Putamen (tissue), 1 donor: ENCODE measurements at places on chromosomes 2 and 18.

DNA sequence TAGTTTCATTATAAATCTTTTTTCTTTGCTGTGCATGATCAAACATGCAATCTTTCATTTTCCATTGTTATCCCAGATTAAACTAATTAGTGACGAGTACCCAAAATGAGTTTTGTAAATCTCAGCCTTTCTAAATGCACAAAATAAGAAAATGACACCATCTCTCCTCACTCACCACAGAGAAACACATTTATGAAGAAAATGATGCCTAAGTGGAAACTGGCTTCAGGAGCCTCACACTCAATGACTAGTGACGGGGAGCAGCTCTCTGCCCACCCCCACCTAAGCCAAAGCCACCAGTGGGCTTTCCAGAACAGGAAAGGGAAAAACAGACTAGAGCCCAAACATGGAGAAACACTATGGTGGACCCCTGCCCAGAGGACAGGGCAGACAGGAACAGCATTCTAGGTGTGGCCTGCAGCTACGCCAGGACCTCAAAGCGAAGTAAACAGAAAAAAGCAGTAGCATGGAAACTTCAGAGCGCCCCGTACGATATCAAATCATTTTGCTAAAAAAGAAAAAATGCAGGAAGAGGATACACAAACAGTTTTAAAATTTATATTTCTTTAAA lies 113.5 kb downstream of the RBMS1 start:
- no peak for DNase-seq

GRCh38 chr2:239532859-239533258 lies 132.0 kb upstream of the HDAC4 start:
- no peak for DNase-seq

DNA sequence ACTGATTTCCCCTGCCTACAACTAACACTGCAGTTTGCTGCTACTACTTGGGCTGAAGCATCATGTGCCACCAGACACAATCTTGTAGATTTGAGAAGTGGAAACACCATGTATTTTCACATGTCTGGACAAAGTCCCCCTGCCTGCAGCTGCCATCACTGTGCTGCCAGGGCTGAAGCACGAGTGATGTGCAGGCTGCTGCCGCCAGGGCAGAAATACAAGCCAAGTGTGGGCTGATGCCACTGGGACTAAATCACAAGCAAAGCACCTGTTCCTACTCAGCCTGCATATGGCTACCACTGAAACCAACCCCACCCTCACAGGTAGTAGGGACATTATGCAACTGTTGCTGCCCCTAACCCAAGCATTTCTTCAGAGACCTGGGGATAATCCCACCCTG lies 179.5 kb upstream of the SLC35G4 start:
- no peak for DNase-seq

GRCh38 chr2:110978756-110979470 lies 141.8 kb upstream of the BCL2L11 start:
- DNase-seq = no peak

GRCh38 chr2:207123776-207124391 lies 41.9 kb downstream of the KLF7 start:
- DNase-seq = no peak

DNA sequence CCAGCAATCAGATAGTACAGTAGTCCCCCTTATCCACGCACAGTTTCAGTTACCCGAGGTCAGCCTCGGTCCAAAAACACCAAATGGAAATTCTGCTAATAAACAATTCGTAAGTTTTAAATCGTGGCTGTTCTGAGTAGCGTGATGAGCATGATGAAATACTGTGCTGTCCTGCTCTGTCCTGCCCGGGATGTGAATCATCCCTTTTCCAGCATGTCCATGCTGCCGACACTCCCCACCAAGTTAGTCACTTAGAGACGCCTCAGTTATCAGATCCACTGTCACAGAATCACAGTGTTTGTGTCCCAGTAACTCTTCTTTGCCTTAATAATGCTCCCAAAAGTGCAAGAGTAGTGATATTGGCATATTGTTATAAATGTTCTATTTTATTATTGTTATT lies 62.1 kb downstream of the MEX3C start:
- no peak for DNase-seq

GRCh38 chr2:121837591-121837990 lies 82.1 kb downstream of the TSN start:
- no peak for DNase-seq

- no peak for DNase-seq
Measured at GRCh38 chr2:225995796-225996461, 596.4 kb downstream of the NYAP2 start.

DNA sequence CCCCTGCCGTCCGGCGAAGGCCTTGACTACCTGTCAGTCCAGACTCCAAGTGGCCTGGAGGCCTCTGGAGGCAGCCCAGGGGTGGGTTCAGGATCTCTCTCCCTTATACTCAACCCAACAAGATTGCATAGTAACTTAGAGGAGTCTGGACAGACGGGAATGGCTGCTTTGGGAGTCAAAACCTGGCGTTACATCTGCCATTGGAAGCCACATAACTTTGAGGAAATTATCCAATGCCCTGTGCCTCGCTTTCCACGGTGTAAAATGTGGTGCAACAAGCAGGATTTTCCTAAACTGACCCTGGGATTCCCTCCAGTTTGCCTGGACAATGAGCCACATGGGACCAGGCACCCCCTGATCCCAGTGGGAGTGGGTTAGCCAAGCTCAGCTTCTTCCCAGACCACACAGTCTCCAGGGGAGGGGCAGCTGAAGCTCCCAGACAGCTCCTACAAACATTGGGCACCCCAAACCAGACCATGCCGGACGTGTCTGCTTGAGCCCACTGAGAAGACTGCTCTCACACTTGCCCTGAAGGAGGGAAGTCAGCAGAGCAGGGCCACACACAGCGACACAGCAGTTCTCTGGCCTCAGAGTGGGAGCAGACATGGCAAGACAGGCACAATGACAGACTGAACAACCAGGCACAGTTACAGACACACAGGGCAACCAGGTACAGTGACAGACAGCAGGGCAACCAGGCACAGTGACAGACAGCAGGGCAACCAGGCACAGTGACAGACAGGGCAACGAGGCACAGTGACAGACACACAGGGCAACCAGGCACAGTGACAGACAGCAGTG lies 65.6 kb upstream of the RAB6C start:
- no peak for DNase-seq

GRCh38 chr18:69980982-69981804 lies 33.5 kb upstream of the CD226 start:
- no peak for DNase-seq

- DNase-seq = no peak
Measured at GRCh38 chr2:27408601-27409320, 630 bp downstream of the PPM1G start.

DNA sequence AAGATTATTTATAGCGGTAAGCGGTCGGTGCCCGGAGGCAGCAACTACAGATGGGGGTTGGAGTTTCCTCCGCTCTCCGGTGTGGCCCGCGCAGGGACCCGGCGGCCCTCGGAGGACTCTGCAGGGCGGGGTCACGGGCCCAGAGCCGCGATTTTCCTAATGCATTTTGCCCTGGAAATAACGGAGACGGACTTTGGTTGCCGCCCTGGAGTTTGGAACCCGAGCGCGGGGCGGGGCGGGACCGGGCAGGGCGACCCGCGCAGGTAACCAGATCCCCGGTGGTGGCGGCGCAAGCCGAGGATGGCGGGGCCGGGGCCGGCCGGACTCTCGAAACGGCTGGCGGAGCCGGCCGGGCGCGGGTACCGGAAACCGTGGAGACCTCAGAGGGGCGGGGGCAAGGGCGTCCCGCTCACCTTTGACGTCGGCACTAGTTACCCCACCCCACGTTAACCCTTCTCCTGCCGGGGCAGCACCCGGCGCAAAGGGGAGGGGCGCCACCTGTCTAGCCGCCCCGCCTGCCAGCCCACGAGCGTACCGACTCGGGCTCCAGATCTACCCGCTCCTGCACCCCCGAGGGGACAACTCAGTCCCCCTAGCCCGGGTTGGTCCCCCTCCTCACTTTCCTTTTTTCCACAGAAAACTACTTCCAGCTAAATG lies 2.9 kb downstream of the CYP26B1 start:
- no peak for DNase-seq

DNA sequence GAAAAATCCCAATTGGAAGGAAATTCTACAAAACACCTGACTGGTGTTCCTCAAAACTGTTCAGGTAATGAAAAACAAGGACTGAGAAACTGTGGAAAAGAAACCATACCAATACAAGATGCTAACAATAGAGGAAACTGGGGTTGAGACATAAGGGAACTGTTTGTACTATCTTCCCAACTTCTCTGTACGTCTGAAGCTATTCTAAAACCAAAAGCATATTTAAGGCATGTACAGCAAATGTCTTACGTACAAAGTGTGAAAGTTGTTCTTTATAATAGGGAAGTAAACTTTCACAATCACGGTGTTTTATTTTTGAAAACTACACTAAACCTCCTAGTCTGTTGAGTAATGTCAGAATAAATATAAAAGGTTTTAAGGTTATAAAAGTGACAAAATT lies 776.1 kb upstream of the RAB6C start:
- peak; percentile 3 for DNase-seq

DNA sequence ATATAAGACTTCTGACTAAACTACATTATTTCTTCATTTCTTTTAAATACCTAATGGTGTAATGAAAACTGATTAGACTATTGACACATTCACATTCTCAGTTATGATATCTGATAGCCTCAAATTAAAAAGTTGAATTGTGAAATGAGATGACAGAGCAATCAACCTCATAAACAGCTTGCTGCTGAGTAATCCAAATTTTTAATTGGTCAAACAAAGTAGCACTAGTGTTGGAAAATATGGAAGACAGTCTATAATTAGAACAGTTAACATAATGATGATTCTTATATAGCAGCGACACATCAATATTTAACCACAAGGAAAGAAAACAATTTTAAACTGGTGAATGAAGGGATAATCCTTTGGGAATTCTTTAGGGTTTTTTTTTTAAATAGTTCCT lies 91.9 kb upstream of the LRP1B start:
- DNase-seq = no peak

DNA sequence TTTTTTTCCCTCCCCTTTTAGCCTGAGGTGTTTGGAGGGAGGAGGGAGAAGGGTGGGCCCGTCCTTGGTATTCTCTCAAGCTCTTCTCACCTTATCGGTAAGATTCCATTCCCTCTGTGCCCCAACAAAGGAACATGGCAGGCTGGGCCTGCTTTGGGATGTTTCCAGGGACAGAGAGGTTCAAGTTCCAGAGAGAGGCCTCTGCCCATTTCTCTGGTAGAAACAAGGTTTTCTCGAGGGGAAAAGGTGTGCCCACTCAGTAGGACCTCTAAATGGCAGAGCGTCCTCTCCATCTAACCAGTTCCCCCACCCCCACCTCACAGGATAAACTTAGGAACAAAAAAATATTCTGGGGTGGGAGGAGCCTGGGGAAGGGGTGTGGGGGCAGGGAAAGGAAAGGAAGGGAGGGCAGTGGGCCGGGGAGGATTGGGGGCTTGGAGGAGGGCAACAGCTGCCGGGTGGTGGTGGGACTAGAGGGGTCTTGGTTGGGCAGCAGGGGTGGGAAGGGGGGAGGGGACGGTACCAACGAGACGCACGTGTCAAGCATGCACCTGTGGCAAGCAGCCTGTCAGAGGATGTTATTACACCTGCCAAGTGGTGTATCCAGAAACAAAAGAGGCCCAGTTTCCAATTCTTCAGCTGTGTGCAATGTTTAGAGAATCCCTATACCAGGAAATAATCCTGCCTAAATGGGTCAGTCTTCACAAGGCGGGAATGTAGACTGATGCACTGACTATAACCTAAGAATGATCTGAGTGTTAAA lies 2.1 kb downstream of the PCBP1 start:
- DNase-seq = no peak

- no peak for DNase-seq
Measured at GRCh38 chr2:170843656-170844055, 27.0 kb downstream of the GAD1 start.

- DNase-seq = no peak
Measured at GRCh38 chr18:27952741-27953140, 224.2 kb downstream of the CDH2 start.

- DNase-seq = no peak
Measured at GRCh38 chr2:229296536-229296935, 25.4 kb upstream of the PID1 start.

DNA sequence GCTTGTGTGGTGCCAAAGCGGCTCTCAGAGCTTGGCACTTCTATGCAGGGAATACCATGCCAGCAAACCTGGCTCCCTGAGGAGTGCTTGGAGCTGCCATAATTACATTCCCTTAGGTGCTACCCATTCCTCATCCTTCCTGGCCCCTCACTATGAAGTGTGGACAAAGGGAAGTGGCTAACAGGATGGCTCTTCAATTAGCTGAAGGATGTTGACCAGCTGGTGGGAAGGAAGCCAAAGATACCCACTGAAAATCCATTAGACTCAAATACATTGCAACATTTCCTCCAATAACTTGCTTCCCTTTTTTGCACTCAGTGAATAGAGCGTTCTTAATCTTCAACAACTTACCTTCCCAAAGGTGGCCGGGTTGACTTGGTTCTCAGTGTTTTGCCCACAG lies 8.5 kb downstream of the RFX8 start:
- DNase-seq = no peak

GRCh38 chr2:42890791-42891355 lies 98.5 kb upstream of the HAAO start:
- no peak for DNase-seq

- DNase-seq = no peak
Measured at GRCh38 chr2:188599140-188599539, 307.5 kb downstream of the GULP1 start.

DNA sequence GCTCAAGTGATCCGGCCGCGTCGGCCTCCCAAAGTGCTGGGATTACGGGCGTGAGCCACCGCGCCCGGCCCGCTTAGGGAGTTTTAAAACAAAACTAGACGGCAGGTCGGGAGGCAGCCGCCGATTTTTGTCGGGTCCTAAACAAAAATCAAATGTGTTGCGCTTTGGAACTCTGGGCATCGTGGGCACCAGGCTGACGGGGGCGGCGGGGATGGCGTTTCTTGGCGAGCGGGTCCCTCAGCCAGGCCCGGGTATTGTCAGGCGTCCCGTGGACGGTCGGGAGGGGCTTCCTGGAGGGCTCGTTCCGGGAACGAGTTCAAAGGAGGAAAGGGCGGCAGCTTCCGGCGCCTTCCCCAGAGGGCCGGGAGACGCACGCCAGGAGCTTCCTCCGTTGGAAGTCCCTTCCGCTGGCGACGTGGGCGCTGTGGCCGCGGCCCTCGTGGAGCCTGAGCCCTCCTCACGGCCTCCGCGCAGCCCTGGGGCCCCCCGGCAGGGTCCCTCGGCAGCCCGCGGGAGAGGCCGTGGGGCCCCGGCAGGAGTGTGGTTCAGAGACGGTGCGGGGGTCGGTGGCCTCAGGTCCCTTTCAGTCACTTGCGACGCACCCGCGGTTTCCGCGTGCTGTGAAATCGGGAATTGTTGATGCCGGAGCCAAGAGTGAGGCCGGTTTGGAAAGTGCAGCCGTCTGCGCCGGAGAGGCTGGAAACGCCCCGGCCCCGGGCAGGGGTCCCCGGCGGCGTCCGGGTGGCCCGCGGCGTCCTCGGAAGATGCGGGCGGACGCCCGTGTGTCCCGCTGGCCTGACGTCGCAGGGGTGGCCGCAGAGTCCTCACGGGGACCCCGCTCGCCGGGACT lies 59.3 kb downstream of the EMILIN2 start:
- DNase-seq = no peak

- peak; percentile 74 for DNase-seq
Measured at GRCh38 chr2:160417745-160418397, 75.7 kb downstream of the RBMS1 start.

GRCh38 chr2:191869178-191869577 lies 22.3 kb upstream of the CAVIN2 start:
- DNase-seq = peak; percentile 44

GRCh38 chr18:321865-322467 lies 54.1 kb upstream of the THOC1 start:
- DNase-seq = no peak

- DNase-seq = no peak
Measured at GRCh38 chr2:210302326-210302725, 12.6 kb downstream of the MYL1 start.
